ENCODE measurements at places on chromosomes 2 and 18.

DNA sequence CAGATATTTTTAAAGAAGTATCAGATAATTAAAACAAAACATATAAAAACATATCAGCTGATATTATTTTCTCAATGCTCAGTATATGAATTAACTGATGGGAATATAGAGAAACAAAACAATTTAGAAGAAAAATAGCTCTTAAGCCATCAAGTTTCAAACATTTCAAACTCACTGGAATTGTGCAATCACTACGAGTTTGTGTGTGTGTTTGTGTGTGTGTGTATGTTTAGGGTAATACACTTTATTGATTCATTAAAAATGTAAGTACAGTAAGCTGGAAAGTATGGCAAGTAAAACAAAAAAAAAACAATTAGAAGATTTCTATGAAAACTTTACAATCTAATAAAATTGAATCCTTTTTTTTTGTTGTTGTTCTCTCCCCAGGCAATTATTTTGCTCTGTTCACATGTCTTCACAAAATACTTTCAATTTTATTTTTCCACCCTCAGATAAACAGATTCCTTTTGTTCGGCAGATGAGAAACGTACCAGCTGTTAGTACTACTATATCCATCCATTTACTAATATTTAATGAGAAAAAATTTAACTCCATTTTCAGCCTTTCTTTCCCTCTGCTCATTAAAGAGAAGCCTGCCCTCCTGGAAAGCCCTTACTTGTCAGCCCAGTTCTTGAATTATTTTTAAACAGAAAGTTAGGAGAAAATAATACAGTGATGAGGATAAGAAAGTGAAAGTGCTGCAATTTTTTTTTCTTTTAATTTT is 87.6 kb downstream of the SLC8A1 start:
- no peak for DNase-seq

- no peak for DNase-seq
Measured at GRCh38 chr2:72554381-72554780, 271.5 kb downstream of the EXOC6B start.

- no peak for DNase-seq
Measured at GRCh38 chr2:60735496-60736250, 20.4 kb upstream of the PAPOLG start.

DNA sequence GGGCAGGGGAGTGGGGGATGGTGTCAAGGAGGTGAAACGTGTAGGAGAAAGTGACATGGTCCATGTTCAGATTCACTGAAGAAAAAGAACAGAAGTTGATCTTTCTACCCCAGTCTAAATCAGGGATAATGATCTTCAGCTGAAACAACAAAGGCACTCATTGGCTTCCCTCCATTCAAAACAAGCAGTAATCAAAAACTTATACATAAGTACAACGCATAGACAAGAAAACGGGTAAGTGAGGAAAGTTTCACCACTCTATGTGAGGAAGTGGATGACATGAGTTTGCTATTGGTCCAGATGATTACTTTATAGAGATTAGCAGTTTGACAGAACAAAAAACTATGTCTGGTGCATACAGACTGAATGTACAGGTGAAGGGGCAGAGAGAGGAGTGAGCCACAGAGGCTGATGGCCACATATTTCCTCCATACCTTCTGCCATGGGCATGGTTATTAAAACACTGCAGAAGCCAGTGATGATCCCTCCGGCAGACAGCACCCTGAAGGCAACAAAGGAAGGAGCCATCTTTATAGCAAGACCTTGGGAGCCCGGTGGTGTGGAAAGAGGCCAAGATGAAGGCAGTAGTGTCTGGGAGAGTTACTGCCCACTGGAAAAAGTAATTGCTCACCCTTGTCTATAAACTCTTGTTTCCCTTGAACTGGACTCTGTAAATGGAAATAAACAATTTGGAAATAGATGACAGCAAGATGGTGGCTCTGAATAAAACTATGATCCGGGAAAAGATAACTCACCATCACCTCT is 57.7 kb downstream of the SLC25A12 start:
- DNase-seq: no peak
